ENCODE measurements at places on chromosomes 6 and 20.

DNA sequence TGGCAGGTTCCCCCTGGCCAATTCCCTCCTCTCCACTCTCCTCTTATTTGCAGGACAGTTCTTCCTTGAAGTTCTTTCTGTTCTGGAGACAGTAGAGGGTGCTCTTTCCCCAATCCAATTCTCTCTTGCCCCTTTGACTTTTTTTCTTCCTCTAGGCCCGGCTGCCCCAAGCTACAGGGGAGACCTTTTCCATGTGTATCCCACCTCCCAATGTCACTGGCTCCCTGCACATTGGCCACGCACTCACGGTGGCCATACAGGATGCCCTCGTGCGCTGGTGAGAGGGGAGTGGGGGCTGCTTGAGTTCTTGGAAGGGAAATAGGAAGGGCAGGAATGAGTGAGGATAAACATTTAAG lies 1.5 kb downstream of the VARS2 start:
- H3K36me3 ChIP-seq = peaks cover 51% of the 10 kb centered on the region
- H3K4me1 ChIP-seq = peaks cover 19% of the 10 kb centered on the region
- no peak for DNase-seq
- H3K4me3 ChIP-seq = no peak overlapping the region
- H3K27me3 ChIP-seq = no peaks in the 10 kb centered on the region

GRCh38 chr6:105320765-105321164 lies 82.1 kb downstream of the PREP start:
- H3K27me3 ChIP-seq = no peaks in the 10 kb centered on the region
- no peak overlapping the region for H3K27ac ChIP-seq
- H3K36me3 ChIP-seq = peaks cover 69% of the 10 kb centered on the region
- H3K4me1 ChIP-seq = no peaks in the 10 kb centered on the region

GRCh38 chr6:105138141-105138540 lies 41.7 kb downstream of the POPDC3 start:
- no peak overlapping the region for H3K27ac ChIP-seq
- no peak overlapping the region for H3K4me3 ChIP-seq
- no peak for DNase-seq
- H3K36me3 ChIP-seq = no peaks in the 10 kb centered on the region

- H3K4me3 ChIP-seq = no peak overlapping the region
- no peak overlapping the region for H3K27ac ChIP-seq
- H3K27me3 ChIP-seq = peaks cover 3% of the 10 kb centered on the region
- DNase-seq = no peak
These were observed 70.6 kb upstream of the PMEPA1 start for GRCh38 chr20:57780398-57780797.

- peaks cover 15% of the 10 kb centered on the region for H3K4me1 ChIP-seq
- H3K36me3 ChIP-seq = no peaks in the 10 kb centered on the region
- H3K27me3 ChIP-seq = no peaks in the 10 kb centered on the region
- no peak for DNase-seq
These were observed 27.1 kb downstream of the RAB44 start for GRCh38 chr6:36724514-36725390.

- no peak overlapping the region for H3K4me3 ChIP-seq
- H3K36me3 ChIP-seq = no peaks in the 10 kb centered on the region
- no peaks in the 10 kb centered on the region for H3K27me3 ChIP-seq
- no peaks in the 10 kb centered on the region for H3K4me1 ChIP-seq
- DNase-seq = no peak
These were observed 47.1 kb downstream of the PSMG4 start for GRCh38 chr6:3305831-3306230.

- H3K4me3 ChIP-seq = no peak overlapping the region
- no peak overlapping the region for H3K27ac ChIP-seq
- no peak for DNase-seq
- H3K36me3 ChIP-seq = no peaks in the 10 kb centered on the region
- H3K4me1 ChIP-seq = no peaks in the 10 kb centered on the region
- H3K27me3 ChIP-seq = no peaks in the 10 kb centered on the region
These were observed 1100.6 kb upstream of the CITED2 start for GRCh38 chr6:140475086-140475485.
